ENCODE measurements at places on chromosomes 12 and 14.

- DNase-seq, result no peak
Observed at GRCh38 chr14:26261368-26262122, 336.3 kb downstream of the NOVA1 start.

DNA sequence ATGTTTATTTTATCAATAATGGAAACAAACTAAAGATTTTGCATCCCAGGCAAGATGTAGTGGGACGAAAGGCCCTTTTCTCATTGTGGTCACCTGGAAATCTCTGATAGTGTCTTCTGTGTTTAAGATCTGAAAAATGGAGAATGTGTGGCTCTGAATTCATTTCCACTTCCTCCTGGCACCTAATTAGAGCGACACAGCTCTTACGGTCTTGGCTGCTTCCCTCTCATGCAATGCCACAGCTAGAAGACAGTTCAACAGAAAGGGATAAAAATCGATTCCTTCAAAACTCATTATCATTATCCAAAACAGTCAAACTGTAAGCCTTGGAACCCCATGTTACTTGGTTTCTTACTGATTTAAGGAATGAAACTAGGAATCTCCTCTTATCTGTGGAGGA, 9.3 kb downstream of the ST8SIA1 start:
- no peak for DNase-seq

DNA sequence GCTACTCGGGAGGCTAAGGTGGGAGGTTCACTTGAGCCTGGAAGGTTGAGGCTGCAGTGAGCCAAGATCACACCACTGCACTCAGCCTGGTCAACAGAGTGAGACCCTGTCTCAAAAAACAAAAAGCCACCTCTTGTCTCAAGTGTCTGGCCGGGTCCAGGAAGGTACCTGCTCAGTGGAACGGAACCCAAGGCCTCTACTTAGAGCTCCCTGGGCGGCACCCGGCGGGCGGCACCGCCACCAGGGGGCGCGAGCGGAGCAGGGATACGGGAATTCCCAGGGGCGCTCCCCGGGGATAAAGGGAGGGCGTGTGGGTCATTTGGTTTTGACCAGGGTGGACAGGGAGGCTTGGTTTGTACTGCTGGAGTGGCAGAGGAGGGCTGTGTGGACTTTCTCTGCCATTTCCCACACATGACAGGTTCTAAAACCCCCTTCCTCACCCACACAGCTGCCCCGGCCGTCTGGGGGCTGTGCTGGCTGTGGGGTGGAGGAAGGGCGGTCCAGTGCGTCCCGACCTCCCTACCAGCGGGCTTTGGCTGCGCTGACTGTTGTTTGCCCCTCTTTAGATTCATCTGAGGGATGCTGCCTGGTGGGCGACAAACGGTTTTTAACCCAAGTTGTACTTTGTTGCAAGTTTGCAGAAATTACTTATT, 91.4 kb downstream of the SETD3 start:
- no peak for DNase-seq

- no peak for DNase-seq
Observed at GRCh38 chr14:42002141-42002540, 395.5 kb downstream of the LRFN5 start.

DNA sequence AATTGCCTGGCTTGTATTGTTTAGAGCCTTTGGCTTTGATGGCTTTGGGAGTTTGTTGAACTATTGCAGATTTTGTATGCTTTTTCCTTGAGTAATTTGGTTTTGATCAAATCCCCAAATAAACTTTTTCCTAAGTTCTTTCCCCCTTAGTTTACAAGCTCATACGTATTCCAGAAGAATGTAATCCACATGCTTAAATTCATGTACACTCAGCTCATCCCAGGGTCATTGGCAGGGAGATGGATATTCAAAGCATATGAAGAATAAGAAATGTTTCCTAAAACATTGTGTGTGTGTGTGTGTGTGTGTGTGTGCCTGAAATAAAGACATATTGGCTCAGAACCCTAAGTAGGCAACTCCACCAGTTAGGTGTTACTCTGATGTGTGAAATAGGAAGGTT, 89.4 kb downstream of the TMEM30B start:
- DNase-seq, result no peak

- DNase-seq, result no peak
Observed at GRCh38 chr14:55111122-55111708, 17.8 kb upstream of the LGALS3 start.

GRCh38 chr12:16241346-16241745, 36.1 kb downstream of the SLC15A5 start:
- DNase-seq, result no peak

DNA sequence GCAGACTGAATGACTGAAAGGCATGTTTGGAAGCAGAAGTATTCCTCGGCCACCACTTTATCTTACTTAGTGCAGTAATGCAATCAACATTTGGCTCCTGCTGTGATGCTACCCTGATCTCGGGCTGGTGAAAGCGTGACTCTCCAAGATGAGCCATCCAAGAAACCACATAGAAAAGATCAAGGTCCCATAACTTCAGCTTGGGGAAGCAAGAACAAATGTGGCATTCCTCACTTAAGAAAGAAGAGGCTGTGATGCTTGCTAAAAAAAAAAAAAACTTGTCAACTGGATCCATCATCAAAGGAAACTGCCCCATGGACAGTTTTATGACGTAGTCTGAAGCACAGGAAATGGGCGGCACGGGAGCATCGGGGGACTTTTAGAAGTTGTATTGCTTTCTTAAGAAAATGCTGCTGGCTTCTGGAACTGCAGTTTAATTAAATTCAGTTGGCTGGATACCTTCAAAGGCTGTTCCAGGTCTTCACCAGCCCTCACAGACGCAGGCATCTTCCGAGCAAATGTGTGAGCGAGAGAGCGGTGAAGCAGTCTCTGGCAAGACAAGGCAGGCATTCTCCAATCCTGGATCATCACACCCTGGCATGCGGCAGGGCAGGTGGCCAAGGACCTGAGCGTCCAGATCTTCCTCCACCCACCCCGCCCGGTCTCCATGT, 38.2 kb upstream of the MAP1LC3B2 start:
- no peak for DNase-seq

DNA sequence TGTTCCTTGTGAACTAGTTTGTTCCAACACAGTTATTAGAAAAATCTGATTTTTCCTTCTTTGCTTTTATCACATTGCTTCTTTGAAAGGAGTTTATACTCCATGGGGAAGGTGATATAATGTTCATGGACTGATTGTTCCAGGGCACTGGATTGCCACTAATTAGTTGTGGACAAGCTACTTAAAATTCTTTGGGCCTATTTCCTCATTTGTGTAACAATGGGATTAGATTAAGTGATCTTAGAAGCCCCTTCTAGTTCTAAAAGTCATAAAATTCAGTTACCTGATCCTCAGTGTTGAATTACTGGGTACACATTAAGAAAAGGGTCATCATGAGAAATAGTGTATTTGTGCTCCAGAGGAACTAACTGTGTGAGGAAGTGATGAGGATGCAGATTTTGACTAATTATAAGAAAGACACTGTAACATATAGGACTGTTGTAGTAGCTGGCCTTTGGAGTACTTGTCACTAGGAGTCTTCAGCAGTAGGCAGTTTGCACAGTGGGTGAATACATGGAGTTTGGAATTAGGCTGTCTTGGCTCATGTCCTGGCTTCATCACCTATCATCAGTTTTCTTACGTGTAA, 82.2 kb downstream of the MIA2 start:
- no peak for DNase-seq

- DNase-seq, result peak; percentile 74
Observed at GRCh38 chr12:89470741-89471509, 53.7 kb downstream of the GALNT4 start.

DNA sequence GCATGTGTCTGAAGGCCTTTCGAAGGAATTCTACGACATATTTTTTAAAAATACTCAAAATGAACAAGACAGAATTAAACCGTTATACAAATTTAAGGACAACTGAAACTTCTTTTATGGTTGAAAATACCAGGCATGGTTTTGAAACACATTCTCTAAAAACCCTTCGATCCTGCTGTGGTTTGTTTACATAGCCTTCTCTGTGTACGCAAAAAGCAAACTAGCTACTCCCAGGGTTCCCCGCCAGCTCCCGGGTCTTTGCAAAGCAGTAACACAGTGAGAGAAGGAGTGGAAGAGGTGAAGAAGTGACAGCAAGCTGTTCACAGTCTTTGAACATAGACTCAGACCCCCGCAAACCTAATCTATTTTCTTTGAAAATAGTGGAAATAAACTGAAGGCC, 2.2 kb upstream of the TC2N start:
- no peak for DNase-seq

DNA sequence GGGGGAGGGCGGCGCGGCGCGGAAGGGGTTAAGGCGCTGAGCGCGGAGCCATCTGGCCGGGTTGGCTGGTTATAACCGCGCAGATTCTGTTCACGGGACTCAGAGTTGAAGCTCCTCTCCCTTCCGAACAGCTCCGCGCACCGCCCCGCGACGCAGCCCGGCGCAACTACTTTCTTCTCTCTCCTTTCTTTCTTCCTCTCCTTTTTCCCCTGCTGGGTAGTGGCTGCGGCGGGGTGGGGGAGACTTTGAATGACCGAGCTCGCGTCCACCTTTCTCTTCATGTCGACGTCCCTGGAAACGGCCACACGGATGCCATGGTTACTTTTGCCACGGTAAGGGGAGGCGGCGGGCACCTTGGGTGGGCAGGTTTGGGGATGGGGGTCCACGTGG, at the start of gene NTF3:
Gene NTF3 (plus strand): TSS at position 98 of the 390 bp plus-strand sequence. CDS start 217 bp downstream, at position 315.
- no peak for DNase-seq

DNA sequence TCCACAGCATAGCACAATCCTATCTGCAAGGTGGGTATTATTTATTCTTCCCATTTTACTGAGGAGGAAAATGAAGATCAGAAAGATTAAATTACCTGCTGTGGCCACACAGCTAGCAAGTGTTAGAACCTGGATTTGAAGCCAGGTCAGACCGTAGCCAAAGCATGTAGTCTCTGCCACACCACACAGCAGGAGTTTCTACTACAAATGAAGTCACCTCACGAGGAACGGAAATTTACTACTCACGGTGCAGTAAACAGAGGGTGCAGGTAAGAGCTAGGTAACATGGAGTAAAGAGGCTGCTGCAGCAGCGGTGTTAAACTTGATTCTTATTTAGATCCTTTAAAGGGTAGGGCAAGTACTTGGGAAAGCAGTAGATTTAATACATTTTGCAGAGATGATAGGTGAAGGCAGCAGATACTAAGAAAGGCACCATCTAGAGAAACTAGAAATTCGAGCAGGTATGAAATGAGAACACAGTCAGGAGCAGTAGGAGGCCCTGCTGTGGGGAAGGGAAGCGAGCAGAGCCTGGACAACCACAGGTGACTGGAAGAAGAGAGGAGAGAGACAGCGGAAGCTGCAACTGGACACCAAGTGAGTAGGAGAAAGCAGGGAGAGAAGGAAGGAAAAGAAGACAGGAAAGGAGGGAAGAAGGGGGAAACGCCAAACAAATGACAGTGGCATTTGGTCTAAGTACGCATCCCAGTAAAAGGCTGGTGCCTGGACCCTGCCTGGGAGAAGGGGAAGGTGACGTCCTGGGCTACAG, 21.5 kb downstream of the SPTB start:
- no peak for DNase-seq

GRCh38 chr12:55707841-55708694, at the start of gene ITGA7:
ITGA7 (minus strand) TSS chr12:55707904; CDS start chr12:55707682, 222 bp downstream.
- peak; percentile 47 for DNase-seq

GRCh38 chr12:117744418-117744817, 224.4 kb downstream of the KSR2 start:
- DNase-seq, result no peak

DNA sequence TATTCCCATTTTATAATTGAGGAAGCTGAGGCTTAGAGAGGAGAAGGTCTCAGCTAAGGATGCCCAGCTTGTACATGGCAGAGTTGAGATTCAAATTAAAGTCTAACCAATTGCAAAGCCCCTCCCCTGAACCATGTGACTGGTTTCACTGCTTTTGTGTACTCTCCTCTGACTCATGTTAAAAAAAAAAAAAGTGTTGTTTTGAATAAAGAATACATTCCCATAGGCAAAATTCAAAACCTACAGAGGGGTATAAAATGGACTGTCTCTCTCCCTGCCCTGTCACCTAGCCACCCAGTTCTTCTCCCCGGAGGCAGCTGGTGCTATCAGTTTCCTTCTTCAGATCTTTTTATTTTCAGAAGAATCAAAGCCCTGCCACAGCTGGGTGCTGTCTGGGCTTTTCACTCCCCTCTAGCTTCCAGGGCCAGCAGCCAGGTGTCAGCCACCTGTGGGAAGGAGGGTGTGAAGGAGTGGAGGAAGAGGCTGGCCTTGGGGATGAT, 5.4 kb downstream of the PSMD9 start:
- DNase-seq, result peak; percentile 46

Measured in MM.1S (cell line).